ENCODE measurements at places on chromosomes 4 and X.

DNA sequence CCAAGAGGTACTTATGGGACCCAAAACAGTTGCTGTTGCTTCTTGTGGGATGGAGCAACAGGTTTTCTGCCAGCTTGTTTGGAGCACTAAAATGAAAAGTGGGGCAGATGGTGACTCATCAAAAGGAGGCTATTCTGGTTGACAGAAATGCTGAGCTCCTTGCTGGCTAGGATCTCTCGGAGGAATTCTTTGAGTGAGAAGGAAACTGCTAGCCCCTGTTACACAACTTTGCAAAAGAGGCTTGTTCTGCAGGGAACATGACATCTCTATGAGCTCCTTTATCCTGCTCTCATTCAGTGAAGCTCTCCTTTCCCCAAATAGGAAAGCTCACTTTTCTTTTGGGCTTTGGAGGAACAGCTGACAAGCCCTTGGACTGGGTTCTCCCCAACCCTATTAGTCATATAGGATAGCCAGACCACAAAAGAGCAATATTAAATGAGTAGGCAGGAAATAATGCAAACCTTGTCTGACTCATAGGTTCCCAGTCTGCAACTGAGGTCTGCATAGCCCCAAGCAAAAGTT, 108.3 kb downstream of the CDS1 start:
- no peak for DNase-seq

- no peak for DNase-seq
Measured at GRCh38 chr4:99979872-99980271, 29.8 kb upstream of the H2AZ1 start.

DNA sequence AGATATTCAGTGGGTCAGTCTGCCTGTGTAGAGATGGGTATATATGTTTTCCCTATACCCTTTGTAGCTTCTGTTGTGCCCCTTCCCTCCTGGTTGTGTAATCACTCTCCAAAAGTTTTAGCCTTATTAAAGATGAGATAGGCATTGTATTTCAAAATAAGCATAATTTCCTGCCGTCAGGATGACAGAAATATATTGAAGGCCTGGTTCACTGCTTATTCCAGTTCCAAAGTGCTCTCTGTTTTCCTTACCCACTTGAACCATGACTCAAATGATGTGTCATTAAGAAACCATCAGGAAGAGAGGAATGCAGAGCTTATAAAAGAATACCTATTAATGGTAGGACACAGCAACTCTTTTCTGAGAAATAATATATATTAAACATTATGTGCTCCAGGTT, 178.5 kb downstream of the GABRB1 start:
- no peak for DNase-seq

DNA sequence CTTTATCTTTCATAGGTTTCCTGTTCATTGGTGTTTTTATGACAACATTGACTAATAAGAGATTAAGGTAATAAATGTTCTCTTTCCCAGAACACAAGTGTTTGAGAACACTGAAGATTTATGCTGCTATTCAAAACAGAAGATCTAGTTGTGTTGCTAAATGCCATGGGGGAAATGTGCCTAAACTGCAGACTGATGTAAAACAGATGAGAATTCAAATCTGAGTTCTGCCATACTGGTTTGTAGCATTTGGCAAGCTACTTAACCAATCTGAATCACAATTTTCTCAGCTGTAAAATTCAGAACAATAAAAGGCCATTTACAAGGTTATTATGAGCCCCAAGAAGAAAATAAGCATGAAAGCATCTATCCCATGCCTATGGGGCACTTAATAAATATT, 2.3 kb downstream of the SLC10A6 start:
- DNase-seq: no peak

All from cortex of kidney (tissue), 1 donor.